ENCODE measurements at places on chromosomes 11 and 22.

GRCh38 chr11:123570939-123571580, 83.4 kb downstream of the SCN3B start:
- no peak for DNase-seq

- no peak for DNase-seq
These were observed 119.5 kb upstream of the NCAM1 start for GRCh38 chr11:112841729-112842128.

DNA sequence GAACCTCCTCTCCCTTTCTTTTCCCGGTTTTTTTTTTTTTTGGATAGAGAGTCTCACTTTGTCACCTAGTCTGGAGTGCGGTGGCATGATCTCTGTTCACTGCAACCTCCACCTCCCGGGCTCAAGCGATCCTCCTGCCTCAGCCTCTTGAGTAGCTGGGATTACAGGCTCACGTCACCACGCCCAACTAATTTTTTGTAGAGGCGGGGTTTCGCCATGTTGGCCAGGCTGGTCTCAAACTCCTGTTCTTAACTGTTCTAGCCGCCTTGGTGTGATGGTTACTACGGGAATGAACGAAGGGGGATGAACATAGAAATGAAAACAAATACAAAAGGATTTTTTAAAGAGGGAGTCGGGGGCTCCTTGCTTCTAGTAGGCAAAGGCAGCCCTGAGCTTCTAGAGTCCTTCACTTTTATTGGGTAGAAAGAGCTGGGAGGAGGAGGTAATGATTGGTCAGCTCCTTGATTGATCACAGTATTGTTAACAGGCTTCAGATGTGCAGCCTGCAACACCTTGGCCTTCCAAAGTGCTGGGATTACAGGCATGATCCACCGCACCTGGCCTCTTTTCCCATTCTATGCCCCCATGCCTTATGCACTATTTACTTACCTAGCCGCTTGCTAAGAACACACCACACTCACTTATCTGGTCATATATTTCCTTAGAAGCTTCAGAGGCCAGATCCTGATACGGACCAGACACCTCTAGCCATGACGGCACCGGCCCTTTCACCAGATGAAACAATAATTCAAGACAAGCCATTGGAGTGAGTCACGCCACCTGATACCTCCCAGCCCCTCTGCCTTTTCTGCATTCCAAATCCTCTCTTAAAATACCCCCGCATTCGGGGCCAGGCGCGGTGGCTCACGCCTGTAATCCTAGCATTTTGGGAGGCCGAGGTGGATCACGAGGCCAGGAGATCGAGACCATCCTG, 20.7 kb downstream of the SUSD2 start:
- DNase-seq = no peak

GRCh38 chr11:90344546-90344945, 121.7 kb upstream of the CHORDC1 start:
- no peak for DNase-seq

- no peak for DNase-seq
These were observed 16.9 kb downstream of the MRGPRG start for GRCh38 chr11:3201677-3202181.

- no peak for DNase-seq
These were observed 90.4 kb upstream of the BIRC3 start for GRCh38 chr11:102226702-102227490.

- DNase-seq = no peak
These were observed 58.4 kb upstream of the GRAMD1B start for GRCh38 chr11:123371506-123372297.

DNA sequence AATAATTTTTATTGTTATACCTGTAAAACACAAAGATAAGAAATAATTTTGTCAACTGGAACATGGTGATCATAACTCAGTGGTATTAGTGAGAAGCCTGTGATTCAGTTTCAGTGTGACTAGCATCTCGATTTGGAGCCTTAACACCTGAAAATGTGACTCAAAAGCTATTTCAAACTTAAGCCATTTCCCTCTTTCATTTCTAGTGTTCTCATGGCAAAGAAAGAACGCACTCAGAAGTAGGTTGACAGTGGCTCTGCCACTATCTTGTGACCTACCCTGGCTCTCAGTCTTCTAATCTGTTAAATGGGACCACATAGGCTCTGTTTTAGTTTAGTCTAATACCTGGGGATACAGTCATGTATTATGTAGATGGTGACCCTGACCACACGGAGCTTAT, 62.7 kb downstream of the ISX start:
- no peak for DNase-seq

DNA sequence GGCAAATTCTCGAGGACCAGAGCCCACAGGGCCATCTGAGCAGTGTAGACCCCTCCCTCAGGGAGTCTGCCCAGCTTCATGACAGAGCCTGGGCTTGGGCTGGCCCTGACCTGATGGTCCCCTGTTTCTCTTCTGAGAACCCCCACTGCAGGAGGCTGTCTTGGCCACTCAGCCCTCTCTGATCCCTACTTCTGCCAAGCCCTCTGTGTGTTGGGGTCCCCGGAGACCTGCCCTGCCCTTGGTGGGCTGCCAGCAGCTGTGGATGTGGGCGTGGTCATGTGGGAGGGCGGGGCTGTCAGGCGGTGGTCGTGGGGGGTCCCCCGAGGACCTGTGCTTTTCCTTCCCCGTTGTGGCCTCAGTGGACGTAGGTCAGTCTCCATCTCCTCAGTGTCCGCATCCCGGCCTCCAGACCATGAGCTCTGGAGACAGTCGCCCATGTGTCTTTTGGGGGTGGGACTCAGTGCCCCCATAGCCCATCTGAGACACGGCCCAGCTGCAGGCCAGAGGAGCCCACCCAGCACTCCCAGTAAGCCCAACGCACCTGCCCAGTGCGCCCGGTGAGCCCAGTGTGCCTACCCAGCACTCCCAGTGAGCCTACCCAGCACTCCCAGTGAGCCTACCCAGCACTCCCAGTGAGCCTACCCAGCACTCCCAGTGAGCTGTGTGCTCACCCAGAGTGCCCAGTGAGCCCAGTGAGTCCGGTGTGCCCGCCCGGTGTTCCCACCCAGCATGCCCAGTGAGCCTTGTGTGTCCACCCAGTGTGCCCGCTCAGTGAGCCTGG, 409.2 kb downstream of the TBC1D22A start:
- DNase-seq = no peak

GRCh38 chr22:46541536-46541935, 4.1 kb upstream of the CELSR1 start:
- DNase-seq = no peak

DNA sequence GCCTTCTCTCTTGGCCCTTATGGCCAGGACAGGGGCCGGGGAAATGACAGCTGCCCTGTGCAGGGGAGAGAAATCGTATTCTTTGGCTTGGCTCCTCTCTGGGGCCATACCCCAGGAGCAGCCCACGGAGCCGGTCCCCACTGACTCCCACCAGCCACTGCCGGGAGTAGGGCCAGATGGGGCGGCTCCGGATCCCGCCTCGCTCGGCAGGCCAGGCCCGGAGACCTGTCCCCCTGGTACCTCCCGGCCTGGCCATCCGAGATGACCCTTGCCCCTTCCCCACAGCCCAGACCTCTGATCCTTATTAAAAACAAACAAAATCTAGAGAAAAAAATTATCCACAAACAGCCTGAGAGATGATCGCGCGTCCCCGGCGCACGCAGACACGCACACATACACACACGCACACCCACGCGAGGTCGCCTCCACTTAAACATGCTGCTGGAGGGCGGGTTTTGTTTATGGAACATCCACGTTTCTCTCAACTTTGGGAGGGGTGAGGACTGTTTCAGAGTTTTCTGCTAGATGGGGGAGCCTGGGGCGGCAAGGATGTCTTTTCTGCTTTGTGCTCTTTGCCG, 59.1 kb downstream of the IGLL1 start:
- DNase-seq = peak; percentile 4

DNA sequence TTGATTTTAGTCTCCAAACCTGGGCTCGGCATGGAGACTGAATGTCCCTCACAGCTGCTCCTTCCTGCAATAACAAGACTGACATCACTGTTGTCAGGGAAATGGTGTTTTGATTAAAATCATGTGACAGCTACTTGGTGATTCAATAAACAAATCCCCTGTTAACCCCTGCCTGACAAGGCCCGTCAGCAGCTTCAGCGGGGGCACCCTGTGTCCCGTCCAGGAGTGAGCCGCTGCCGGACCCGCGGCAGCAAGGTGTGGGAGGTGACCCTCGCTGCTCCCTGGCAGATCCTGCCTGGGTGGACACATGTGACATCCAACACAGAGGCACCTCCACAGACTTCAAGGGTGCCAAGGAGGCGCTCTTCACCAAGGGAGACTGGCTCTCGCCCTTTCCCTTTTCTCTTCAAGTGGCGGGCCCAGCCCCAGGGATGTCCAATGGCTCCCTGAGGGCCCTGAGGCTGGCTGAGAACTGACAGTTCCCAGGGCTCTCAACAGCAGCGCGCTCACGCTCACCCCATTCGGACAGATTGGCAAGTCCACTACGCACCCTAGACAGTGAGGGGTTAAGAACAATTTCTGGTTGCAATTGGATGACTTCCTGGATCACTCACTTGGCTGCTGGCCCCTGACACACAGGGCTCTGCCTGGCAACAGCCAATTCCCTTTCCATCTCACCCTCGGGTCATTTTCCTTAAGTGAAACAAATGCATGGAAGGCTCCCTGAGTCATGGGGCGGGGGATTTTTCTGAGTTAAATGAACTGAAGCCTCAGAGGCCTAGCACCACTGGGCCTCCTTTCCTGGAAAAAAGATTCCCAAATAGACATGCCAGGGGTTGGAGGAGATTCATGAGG, 30.7 kb downstream of the PPP2R1B start:
- DNase-seq = peak; percentile 98

- DNase-seq = no peak
These were observed 14.2 kb downstream of the SMCO4 start for GRCh38 chr11:93528757-93529645.

- no peak for DNase-seq
These were observed 16.6 kb downstream of the CYTH4 start for GRCh38 chr22:37298748-37299495.

- no peak for DNase-seq
These were observed 13.1 kb upstream of the UCP2 start for GRCh38 chr11:73995731-73996130.

- peak; percentile 42 for DNase-seq
These were observed 33.8 kb downstream of the EHF start for GRCh38 chr11:34654483-34655334.

DNA sequence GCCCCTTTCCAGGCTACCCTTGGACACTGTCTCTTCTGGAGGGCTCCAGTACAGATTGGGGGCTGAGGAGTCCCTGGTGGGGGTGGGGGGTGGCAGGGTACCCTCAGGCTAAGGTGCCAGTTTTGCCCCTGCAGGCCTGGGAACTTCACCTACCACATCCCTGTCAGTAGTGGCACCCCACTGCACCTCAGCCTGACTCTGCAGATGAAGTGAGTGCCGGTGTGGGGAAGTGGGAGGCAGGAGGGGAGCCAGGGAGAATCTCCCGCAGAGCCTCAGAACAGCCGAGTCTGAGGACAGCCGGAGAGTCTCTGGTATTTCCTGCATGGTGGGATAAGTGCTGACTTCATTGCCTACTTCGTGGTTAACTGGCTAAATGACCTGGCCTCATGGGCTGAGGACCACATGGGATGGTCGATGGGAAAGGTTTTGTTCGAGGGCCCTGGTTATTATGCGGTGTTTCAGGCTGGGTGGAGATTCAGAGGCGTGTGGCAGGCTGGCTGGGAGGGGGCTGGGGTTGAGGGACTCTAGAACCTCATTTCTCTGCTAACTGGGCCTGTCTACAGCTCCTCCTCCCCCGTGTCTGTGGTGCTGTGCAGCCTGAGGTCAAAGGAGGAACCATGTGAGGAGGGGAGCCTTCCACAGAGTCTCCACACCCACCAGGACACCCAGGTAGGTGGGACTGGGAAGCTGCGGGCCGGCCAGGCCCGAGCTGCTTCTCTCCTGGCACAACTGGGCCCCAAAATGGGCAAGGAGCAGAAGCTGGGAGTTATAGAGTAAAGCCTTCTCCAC, 8.5 kb downstream of the TMEM258 start:
- no peak for DNase-seq

- no peak for DNase-seq
These were observed 125.4 kb downstream of the LUZP2 start for GRCh38 chr11:24622262-24622661.

DNA sequence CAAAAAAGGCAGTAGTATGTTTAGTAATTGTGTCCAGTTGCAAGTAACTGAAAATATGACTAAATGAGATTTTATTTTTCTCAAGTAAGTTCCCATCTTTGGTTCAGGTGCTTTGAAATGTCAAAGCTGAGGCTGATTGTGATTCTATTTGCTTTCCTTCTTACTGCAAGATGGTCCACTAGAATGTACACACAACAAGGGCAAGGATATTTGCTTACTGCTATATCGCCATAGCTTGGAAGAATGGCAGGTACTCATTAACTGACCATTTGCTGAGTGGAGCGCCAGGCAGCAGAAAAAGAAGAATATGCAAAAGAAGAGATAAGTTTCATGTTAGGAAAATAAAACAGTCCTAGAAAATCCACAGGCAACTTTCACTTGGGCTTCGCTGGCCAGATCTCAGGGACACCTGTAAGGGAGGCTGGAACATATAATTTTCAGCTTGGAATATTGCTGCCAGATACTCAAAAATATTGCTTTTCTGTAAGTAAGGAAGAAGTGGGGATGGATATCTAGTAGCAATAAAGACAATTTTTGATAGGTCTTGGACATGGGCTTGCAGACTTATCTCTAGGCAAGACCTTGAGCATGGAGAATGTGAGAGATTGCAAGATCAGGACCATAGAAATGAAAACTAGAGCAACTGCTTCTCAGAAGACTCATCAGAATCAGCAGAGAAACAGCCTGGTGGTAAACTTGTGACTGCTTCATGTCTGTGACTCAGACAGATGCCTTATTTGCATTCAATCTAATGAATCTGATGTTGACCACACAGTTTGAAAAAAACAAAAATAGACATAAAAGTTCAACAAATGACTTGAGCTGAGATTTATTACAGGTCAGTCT, 44.8 kb upstream of the OR9Q1 start:
- DNase-seq = no peak

- no peak for DNase-seq
These were observed 913 bp downstream of the ZNHIT2 start for GRCh38 chr11:65116370-65117205.

- DNase-seq = no peak
These were observed 96.7 kb upstream of the OR9G4 start for GRCh38 chr11:56845121-56845732.

GRCh38 chr11:31484497-31484896, 24.9 kb downstream of the IMMP1L start:
- no peak for DNase-seq

- no peak for DNase-seq
These were observed 64.7 kb downstream of the KCNQ1 start for GRCh38 chr11:2509481-2510001.

DNA sequence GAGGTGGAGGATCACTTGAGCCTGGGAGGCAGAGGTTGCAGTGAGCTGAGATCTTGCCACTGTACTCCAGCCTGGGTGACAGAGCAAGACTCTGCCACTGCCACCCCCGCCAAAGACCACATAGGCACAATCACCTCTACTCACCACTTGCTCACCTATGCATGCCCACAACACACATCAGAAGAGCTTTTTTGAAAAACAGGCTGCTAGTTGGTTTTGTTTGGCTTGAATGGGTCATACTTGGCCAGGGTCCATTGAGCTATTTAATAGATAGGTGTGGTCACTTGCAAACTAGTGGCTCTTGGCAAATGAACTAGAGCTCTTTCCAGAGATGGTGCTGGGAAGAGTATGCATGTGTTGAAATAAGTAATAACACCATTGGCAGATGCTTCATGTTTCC, 80.1 kb downstream of the EMSY start:
- DNase-seq = peak; percentile 37

GRCh38 chr11:114317787-114318137, 21.6 kb downstream of the NNMT start:
- peak; percentile 19 for DNase-seq
